ENCODE measurements at places on chromosomes 12 and 14. TPM values are rescaled to one million over a fixed set of nuclear protein-coding genes. Genes with fewer than 3 reads are reported as not detected.

The CD163 gene
- polyA plus RNA-seq = 3.7 TPM

The RND1 gene
- 3.9 TPM for polyA plus RNA-seq

The WDR89 gene
- polyA plus RNA-seq = 3.5 TPM

The CRACR2A gene
- 0.38 TPM for polyA plus RNA-seq

The FGFR1OP2 gene
- polyA plus RNA-seq = 17.8 TPM

The KLRD1 gene
- 0.46 TPM for polyA plus RNA-seq

The ATL1 gene
- polyA plus RNA-seq = 1.7 TPM

The TMEM229B gene
- polyA plus RNA-seq = 0.26 TPM

The RNASE7 gene
- polyA plus RNA-seq = 92.8 TPM

The KRT6C gene
- polyA plus RNA-seq = 427 TPM

The LRRK2 gene
- polyA plus RNA-seq = 6.6 TPM
